ENCODE measurements at places on chromosomes 11 and 22.

GRCh38 chr22:38038426-38038825 is 18.8 kb upstream of the PICK1 start:
- no peak for DNase-seq

GRCh38 chr11:47433157-47433556 is 6.9 kb upstream of the PSMC3 start:
- no peak for DNase-seq

DNA sequence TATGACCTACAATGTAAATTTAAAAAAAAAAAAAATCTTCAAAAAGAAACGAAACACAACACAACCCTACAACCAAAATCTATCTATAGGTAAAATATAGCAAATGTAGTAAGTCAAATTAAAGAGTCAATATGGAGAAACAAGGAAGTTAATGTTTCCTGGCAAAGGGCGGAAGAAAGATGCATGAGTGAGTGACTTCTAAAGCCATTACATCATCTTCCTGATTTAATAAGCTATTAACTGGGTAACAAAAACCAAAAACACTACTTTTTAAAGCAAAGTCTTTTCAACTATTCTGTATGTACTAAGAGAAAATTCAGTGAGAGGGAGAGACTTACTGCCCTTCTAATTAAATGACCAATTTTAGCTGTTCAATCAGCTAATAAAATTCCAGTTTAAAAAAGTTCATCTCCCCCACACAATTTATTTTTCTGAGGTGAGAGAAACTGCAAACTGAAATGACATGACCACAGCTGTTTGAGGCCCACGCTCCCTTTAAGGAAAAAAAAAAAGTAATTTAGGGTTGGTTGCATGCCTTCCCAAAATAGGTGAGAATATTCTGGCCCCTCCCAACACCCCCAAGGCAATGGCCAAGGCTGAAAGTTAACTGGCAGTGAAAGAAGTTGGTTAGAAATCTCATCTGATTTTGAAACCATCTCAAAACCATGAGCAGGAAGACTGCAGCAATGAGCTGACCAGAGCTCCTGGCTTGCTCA is 5.9 kb downstream of the SF1 start:
- DNase-seq, result no peak

- no peak for DNase-seq
These were observed 607 bp downstream of the CCDC82 start for GRCh38 chr11:96388891-96389719.

GRCh38 chr22:39325392-39325932 is 6.0 kb upstream of the RPL3 start:
- DNase-seq, result no peak

All from stimulated activated CD8-positive, alpha-beta memory T cell treated with anti-CD3 and anti-CD28 coated beads, Interleukin-2, amount 100 ng/mL, for 48 hours (primary cell).